Inflammatory macrophage treated with lipopolysaccharide for 4 hours (primary cell): ENCODE measurements at places on chromosomes 4 and X.

GRCh38 chr4:116952530-116953136 lies 132.7 kb downstream of the TRAM1L1 start:
- no peak for DNase-seq

GRCh38 chr4:10605746-10606482 lies 78.7 kb downstream of the CLNK start:
- no peak for DNase-seq

DNA sequence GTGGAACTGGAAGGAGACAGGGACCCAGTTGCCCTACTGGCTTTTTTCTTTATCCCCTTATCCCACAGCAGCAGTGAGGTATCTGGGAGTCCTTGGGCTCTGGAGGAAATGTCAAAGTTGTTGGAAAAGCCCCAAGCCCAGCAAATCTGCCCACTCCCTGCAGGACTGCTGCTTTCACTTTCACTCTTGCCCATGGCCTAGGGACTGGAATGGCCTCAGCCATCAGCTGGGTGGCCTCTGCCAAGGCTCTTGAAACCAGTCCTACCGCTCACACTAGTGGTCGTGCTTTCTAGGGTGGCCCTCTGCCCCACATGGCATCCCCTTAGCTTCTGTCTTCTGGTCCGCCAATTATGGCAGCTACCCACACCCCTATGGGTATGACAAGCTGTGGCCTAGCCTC lies 9.7 kb upstream of the RHOXF1 start:
- peak; percentile 34 for DNase-seq

GRCh38 chr4:76311896-76312331 lies 5.4 kb downstream of the STBD1 start:
- no peak for DNase-seq

DNA sequence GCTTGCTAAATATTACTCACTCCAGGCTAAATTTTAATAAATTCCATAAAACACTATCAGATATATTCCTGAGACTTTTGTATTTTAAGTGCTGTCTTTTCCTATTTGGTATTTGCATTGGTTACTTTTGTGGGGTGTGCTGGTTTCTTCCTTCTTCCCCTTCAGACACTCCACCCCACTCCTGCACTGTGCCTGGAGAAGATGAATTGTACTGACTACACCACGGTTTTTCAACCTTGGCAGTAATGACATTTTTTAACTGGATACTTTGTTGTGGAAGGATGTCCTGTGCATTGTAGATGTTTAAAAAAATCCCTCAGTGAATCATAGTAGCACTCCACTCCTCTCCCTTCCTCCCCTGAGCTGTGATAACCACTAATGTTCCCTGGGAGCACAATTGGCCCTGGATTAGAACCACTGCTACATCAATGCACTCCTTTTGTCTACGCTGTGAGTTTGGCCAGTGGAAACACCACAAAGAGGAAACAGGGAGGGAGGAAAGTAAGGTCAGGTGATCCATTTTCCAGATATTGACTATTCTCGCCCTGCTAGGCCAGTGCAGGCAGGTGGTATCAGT lies 36.3 kb downstream of the SNCA start:
- no peak for DNase-seq
